ENCODE measurements at places on chromosomes 7 and 10.
A peak's percentile ranks its signal among the peaks of the same experiment; 100 is the strongest.

- no peak for DNase-seq
Measured at GRCh38 chr10:104417637-104418292, 64.1 kb downstream of the CFAP58 start.

- DNase-seq: no peak
Measured at GRCh38 chr10:119241066-119241465, 33.7 kb downstream of the GRK5 start.

GRCh38 chr7:110786328-110786965, 304.5 kb upstream of the LRRN3 start:
- DNase-seq: no peak

DNA sequence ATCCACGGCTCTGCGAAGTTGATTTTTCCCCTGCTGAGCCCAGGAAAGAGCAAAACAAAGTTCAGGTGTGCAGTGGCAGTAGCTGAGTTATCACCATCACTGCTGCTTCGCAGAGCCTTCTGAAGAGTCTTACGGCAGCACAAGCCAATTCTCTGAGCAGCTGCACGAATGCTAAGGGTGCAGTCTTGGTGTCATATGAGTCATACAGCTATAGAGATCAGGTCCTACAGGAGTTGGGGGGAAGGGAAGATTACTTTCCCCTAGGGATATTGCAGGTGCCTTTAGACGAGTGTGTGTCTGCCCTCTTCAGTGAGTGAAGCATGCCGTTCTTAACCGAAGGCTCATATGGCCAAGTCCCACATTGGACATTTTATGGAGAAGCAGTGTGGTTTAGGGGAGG, 227.8 kb downstream of the CELF2 start:
- peak; percentile 23 for DNase-seq

GRCh38 chr10:22710139-22710745, 4.1 kb downstream of the PIP4K2A start:
- DNase-seq: peak; percentile 35
